ENCODE measurements at places on chromosomes 2 and 18.

- no peak for DNase-seq
Observed at GRCh38 chr2:94990956-94991355, 34.6 kb upstream of the MAL start.

- no peak for DNase-seq
Observed at GRCh38 chr18:48931680-48932461, 18.9 kb downstream of the SMAD7 start.

- DNase-seq, result no peak
Observed at GRCh38 chr2:42052702-42053481, 5.1 kb downstream of the PKDCC start.

DNA sequence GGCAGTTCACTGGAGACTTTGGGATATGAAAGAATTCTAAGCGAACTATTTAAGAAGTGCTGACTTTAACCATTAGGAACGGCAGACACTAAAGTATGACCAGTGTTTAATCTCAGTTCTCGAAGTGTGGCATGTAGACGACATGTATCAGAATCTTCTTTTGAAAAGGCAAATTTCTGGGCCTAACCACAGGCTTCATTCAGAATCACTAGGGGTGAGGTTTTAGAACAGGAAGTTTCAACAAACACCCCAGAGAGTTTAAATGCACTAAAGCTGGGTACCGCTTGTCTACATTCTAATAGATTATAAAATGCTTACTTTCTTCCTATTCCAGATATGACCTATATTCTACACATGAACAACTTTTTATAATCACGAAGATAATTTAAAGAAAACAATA, 180.3 kb downstream of the ANKRD44 start:
- DNase-seq, result no peak

GRCh38 chr2:65326276-65326675, 98.6 kb downstream of the ACTR2 start:
- DNase-seq, result no peak

GRCh38 chr2:173407176-173407575, 52.5 kb downstream of the CDCA7 start:
- no peak for DNase-seq

DNA sequence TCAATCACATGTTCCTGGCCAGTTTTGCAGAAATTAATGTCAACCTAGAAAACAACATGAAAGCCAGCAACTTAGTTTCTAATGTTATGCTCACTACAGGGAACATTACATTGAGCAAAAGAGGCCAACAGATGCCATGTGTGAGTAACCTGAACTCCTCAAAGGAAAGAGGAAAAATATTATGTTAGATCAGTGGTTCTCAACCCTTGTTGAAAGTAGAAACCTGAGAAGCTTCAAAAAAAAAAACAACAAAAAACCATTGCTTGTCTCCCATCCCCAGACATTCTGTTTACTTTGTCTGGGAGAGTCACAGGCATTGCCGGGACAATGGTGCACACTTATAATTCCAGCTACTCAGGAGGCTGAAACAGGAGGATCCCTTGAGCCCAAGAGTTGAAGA, 57.7 kb downstream of the METTL4 start:
- no peak for DNase-seq

DNA sequence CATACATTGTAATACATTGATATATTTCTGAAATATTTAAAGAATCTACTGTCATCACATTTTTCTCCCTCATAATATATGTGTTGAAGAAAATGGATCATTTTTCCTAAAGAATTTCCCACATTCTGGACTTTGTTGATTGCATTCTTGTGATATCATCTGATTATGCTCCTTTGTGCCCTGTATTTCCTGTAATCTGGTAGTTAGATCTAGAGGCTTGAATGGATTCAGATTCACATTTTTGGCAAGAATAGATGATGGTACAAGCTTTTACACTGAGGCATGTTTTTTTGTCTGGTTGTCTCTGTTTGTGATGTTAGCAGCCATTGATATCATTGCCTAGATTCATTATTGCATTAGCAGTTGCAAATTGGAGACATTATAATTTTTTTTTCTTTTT, 13.4 kb downstream of the UBXN2A start:
- DNase-seq, result no peak

GRCh38 chr18:79597831-79598632, 81.6 kb upstream of the CTDP1 start:
- no peak for DNase-seq

- DNase-seq, result no peak
Observed at GRCh38 chr18:50594942-50595341, 35.1 kb downstream of the MAPK4 start.

- no peak for DNase-seq
Observed at GRCh38 chr18:8834881-8835280, 129.5 kb downstream of the MTCL1 start.

DNA sequence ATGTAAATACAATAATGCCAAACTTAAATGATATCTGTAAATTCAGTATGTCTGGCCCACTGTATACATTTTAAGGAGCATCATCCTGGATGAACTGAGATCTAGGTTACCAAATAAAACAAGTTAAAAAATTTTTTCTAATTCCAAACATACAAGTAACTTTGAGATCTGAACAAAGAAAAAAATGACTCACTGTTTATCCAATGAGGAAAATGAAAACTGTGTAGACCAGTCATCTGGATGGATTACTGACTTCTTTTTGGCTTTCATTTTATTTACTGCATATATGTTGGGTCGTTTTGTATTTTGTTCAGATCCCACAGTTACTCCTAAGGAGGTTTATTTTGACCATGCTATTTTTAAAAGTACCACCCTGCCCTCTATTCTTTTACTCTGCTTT, 189.8 kb downstream of the RBM43 start:
- no peak for DNase-seq

GRCh38 chr18:63126134-63127069, 193.2 kb downstream of the BCL2 start:
- DNase-seq, result no peak

GRCh38 chr2:126649101-126649500, 6.9 kb upstream of the GYPC start:
- no peak for DNase-seq

DNA sequence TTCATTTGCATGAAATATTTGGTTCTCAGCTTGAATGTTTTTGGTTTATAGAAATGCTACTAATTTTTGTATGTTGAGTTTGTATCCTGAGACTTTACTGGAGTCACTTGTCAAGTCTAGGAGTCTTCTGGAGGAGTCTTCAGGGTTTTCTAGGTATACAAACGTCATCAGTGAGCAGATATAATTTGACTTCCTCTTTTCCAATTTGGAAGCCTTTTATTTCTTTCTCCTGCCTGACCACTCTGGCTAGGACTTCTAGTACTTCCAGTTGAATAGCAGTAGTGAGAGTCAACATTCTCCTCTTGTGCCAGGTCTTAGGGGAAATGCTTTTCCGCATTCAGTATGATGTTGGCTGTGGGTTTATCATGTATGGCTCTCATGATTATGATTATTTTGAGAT, 55.4 kb upstream of the THUMPD2 start:
- no peak for DNase-seq

- DNase-seq, result no peak
Observed at GRCh38 chr2:54676656-54677055, 46.8 kb upstream of the EML6 start.

GRCh38 chr2:169676850-169677249, 17.4 kb downstream of the CFAP210 start:
- DNase-seq, result no peak

GRCh38 chr2:62466503-62466854, 39.5 kb downstream of the TMEM17 start:
- DNase-seq, result no peak

- no peak for DNase-seq
Observed at GRCh38 chr2:237223201-237223861, 137.6 kb downstream of the COPS8 start.

DNA sequence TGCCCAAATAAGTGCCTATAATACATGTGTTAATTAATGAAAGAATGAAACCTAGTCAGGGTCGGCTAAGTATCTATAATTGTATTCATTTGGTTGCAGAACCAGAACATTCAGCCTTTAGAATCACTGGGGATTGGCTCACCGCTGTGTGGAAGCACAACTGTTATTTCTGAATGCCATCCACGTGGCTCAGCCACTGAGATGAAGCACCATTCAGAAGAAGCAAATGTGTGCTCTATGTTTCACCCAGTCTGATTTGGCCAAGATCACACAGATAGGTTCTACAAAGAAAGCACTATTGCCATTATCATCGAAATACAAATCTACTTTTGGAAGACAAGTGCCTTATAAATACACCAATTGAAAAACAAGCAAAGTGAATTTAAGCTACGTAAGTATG, 30.6 kb upstream of the SPOPL start:
- no peak for DNase-seq

DNA sequence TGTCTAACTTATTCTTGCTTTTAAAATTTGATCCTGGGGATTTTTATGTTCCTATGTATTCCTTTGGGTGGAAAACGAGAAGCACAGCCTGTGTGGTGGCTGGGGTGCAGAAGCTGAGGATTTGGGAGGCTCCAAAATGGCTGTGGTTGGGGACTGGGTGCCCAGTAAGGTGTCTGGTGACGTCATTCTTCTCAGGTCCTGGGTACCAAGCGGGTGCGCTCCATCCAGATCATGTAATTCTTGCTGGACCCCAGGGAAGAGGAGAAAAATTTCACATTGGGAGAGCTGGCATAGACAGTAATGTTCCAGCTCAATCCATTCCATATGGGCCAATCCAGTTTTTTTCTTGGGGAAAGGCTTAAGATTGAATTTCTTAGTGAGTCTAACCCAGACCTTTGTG, 61.1 kb upstream of the THOC1 start:
- DNase-seq, result no peak

DNA sequence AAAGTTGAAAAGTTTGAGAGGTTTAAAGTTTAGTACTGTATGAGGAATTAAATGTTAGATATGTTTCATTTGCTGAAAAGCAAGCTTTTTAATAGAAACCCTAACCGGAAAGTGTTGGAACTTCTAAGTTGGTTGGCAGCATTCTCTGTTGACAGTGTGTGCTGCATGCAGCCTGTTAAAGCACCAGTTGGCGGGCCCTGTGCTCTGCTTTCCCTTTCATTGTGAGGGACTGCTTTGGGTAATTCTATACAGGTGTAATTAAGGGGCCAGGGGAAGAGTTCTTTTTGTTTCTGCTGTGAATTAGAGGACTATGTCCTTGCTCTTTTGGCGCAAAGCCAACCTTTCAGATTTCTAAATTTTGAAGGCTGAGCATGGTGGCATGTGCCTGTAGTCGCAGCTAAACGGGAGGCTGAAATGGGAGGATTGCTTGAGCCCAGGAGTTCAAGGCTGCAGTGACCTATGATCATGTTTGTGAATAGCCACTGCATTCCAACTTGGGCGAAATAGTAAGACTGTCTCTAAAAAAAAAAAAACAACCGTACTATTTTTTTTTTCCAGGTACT, 20.1 kb downstream of the PLEKHB2 start:
- no peak for DNase-seq

DNA sequence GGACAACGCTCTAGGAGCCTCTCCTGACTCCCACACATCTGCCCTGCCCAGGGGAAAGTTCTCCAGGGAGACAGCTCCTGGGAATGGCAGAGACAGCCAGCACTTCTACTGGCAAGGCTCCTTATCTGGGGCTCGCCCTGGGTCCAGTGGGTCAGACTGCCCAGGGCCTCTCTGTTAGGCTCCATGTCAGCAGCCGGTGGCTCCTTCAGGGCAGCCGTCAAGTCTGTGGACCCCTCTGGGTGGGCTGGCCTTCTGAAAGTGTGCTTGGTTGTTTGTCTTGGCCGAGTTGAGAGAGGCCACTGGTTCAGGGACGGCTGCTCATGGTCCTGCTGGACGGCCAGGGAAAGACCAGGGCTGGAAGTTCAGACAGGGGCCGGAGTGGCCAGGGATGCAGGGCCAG, 65.6 kb downstream of the RPIA start:
- DNase-seq, result no peak

DNA sequence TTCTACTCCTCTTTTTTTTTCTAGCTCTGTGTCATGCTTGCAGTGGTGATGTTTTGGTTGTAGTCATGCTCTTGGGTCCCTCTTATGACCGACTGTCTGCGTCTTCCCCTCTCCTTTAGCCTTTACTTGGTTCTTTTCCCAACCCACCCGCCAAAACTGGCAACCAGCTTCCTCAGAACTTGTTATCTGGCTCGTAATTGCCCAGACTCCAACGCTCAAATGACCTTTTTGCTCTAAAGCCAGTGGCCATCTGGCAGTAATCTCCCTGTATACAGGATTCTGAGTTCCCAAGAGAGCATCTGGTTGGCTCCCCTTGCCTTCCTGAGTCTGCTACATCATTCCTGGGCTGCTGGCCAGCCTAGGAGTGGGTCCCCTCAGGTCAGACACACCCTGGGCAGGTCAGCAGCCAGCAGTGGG, 147.2 kb downstream of the MGAT5 start:
- DNase-seq, result no peak

- DNase-seq, result no peak
Observed at GRCh38 chr2:207734264-207734635, 22.8 kb downstream of the CCNYL1 start.

DNA sequence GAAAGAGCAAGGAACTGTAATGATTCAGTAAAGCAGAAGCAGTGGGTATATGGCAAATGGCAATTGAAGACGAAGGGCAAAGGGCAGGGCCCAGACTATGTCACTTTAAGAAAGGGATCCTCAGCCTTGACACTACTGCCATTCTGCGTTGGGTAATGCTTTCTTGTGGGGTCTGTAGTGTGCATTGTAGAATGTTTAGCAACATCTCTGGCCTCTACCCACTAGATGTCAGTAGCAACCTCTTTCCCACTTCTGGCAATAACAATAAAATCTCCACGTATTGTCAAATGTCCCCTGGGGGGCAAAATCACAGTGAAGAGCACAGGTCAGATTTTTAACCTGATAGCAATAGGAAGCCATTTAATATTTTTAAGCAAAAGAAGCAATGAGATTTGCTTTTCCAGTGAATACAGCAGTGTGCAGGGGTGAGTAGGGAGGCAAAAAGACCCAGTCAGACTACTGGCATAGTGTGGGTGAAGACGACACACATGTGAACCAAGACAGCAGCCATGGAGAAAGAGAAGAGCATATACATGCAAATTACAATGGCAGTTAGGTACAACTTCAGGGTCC, 209.5 kb downstream of the DYM start:
- DNase-seq, result no peak

- DNase-seq, result no peak
Observed at GRCh38 chr2:26853751-26854150, 5.8 kb downstream of the DPYSL5 start.

GRCh38 chr2:156023229-156023869, 309.2 kb downstream of the NR4A2 start:
- no peak for DNase-seq

GRCh38 chr2:74199275-74199701, 873 bp downstream of the MTHFD2 start:
- no peak for DNase-seq

DNA sequence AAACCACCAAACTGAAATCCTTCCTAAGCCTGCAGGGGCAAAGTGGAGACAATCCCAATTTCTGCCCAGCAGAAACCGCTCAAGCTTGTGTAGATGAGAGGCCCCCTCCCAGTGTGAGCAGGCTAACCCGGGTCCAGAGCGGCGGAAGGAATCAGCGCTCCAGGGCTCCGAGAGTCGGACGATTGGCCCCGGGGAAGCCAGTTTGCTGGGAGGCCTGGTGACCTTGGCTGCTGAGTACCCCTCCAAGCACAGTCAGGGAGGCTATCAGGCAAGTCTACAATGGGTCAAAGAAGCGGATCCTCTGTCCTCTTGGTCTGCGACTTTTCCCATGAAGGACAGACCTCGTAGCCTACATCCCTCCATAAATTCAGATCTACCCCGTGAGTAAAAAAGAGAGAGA, 16.8 kb upstream of the EN1 start:
- DNase-seq, result no peak

- DNase-seq, result no peak
Observed at GRCh38 chr2:217994776-217995274, 8.0 kb downstream of the TNS1 start.

- DNase-seq, result no peak
Observed at GRCh38 chr2:173858291-173858731, 106.9 kb downstream of the SP3 start.

- no peak for DNase-seq
Observed at GRCh38 chr2:122831649-122832048, 1076.2 kb downstream of the TSN start.

Measured in stimulated activated CD4-positive, alpha-beta T cell treated with anti-CD3 and anti-CD28 coated beads, Interleukin-12 subunit alpha, Interleukin-12 subunit beta, amount 100 ng/mL, for 48 hours (primary cell).